Stimulated activated memory B cell treated with anti-CD40 and anti-IgM and Interleukin-4, amounts not matched to agents 10 μg/mL and 1 μg/mL and 100 μg/mL, for 72 hours (primary cell): ENCODE measurements at places on chromosomes 5 and 9.
A peak's percentile ranks its signal among the peaks of the same experiment; 100 is the strongest.

DNA sequence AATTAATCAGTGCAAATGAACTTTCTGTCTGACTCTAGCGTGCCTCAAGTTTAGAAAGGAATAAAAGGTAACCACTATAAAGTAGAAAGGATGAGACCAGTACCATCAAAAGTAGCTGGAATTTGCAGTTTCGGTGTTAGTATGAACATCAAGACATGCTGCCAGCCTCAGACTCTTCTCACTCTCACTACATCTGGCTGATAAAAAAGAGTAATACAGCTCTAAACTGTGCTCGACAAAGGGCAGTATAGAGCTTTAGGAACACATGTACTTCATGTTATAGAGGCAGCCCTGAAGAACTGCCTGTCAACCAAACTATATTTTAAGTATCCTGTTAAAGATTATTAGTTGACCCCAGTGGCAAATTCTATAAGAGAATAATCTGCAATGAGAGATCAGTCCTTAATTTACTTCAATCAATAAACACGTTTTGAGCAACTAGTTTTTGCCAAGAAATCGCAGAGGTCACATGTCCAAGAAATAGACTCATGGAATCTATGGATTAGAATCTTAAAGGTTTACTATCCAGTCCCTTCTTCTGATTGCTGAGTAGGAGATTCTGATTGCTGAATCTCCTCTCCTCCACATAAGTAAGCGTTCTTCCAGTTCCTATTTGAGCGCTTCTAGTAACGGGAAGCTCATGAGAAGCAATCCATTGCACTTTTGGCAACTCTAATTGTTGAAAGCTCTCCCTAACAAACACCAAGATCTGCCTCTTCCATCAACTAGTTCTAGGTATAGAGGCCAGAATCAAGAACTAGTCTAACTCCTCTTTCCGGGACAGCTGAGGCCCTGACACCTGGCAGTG lies 941 bp downstream of the XPA start:
- ATAC-seq = no peak

DNA sequence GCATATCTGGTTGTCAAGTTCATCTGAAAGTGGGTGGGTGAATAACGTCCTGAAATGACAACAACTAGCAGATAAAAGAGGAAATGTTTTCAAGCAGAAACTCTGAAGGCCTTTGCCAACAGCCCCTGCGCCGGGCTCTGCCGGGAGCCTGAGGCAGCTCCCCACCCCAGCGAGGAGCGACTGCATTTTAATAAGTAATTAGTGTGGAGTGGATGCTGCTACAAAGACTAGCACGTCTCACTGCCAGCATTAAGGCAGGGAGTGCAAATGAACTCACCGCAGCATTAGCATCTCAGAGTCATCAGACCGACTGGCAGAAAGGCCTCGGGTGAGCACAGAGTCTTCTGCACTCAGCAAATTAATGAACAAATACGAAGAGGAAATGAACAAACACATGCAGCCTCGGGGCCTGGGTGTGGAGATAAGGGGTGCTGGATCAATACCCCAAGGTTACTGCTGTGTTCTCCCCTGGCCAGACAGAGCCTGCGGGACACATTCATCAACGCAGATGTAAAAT lies 63.8 kb downstream of the VAV2 start:
- ATAC-seq = peak; percentile 76

DNA sequence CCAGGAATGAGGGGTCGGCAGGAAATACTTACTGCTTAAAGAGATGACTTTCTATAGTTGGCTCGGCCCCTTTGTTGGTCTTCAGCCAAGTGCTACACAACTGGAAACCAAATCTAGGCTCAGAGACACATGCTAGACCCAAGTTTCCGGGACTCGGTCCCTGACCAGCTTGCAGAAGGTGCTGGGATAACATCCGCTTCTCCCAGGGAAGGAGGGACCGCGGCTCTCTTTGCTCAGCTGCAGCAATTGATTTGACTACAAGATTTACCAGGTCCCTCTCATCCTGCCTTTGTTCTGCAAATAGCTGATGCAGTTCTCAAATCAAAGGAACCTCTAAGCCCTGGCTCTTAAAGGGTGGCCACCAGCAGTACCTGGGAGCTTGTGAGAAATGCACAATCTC lies 314.7 kb downstream of the MLLT3 start:
- no peak for ATAC-seq

DNA sequence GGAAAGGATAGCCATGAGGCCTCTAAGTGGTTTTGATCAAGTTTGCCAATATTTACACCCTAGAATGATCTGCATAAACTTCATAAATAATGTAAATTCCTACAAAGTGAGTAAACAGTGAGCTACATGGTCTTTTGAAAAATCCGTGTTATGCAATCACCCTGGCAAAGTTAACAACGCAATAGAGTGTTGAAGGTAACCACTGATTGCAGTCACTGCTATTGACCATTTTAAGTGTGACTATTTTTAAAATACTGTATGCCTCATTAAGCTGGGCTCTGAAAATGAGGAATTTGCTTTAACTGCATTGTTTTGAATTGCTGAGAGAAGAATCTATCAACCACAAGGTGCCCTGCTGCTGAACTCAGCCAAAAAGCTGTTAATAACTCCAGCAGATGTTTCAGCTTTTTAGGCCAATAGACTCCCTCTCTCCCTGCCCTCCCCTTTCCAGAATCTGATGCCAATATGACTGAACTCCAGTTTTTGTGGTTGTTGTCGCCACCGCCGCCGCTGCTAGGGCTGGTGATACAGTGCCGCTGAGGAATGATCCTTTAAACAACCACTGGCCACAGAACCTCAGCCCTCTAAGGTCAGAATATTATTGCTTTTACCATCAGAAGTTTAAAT lies 35.3 kb upstream of the SMARCA2 start:
- no peak for ATAC-seq

DNA sequence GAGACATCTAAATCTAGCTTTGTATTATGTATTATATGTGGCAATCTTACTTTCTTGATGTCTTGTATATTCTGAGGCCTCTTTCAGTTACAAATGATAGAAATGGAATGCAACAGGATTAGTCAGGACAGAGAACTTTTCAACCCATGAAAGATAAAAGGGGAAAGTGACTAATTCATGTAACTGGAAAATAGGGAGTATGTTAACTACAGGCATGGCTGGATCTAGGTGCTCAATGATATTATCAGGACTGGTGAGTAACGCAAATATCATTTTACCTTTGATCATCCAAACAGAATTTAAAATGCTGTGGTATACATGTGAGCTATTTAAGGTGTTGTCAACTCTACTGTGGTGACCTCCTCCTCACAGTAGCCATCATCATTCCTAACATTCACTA lies 215.7 kb upstream of the GLRA1 start:
- no peak for ATAC-seq

- no peak for ATAC-seq
These were observed 9.8 kb downstream of the ECPAS start for GRCh38 chr9:111474385-111474784.

- ATAC-seq = no peak
These were observed 30.9 kb upstream of the HRH2 start for GRCh38 chr5:175627005-175627404.

- ATAC-seq = no peak
These were observed 113.4 kb upstream of the HMHB1 start for GRCh38 chr5:143698574-143698973.

DNA sequence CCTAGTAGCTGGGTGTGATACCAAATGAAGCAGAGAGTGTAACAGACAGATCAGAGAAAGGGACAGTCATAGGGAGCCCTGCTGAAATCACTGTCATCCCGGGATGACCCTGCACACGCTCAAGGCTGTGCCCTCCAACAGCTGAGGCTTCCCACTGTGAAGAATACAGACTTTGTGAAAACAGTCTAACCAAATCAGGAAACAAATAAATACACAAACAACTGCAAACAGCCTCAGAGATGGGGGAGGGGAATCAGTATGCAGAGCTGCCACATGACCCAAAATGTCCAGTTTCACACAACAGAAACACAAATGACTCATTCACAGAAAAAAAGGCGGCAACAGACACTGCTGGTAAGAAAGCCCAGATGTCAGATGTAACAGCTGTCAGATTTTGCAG lies 101.9 kb downstream of the ADAMTS2 start:
- no peak for ATAC-seq

DNA sequence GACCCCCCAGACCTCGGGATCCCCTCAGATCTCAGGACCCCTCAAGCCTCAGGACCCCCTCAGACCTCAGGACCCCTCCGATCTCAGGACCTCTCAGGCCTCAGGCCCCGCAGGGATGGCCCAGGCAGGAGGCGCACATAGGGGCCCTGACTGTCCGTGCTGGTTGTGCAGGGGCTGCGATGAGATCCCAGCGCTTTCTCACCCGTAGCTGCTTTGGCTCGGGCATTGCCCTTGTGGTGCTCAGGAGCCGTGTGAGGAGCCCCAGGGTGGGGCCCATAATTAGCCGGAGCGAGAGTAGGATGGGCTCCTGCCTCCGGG lies 680 bp upstream of the LPCAT1 start:
- ATAC-seq = peak; percentile 4
